ENCODE measurements at places on chromosomes 2 and 18.

- DNase-seq, result no peak
These were observed 98.6 kb downstream of the NOL4 start for GRCh38 chr18:34126121-34126520.

DNA sequence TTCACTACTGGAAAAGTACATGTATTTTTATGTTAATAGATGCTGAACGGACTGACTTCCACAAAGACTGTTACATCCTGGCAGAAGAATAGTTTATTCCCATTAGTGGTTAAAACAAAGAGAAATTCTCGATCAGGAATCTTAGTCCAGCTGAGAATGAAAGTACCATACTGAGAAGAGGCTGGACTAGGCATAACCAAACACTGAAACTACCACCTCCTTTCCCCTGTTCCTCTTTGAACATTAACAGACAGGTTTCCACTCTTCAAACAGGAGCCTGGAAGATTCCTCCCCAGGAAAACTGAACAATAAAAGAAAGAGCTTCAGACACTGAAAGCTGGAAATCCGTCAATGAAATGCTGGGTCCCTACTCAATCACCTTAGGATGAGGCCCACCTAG, 25.8 kb downstream of the LDAH start:
- no peak for DNase-seq

GRCh38 chr2:230525682-230526081, 109.7 kb downstream of the SP100 start:
- no peak for DNase-seq

DNA sequence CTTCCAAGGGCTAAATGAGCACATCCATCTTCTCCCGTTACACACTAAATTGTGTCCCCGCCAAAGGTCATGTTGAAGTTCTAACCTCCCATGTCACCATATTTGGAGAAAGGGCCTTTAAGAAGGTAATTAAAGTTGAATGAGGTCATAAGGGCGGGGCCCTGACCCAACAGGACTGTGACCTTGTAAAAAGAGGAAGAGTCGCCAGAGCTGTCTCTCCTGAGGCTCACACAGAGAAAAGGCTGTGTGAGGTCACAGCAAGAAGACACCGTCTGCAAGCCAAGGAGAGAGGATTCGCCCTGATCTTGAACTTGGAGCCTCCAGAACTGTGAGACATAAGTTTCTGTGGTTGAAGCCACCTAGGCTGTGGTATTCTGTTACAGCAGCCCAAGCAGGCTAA, 24.1 kb downstream of the TRABD2A start:
- no peak for DNase-seq

- no peak for DNase-seq
These were observed 32.4 kb upstream of the EML4 start for GRCh38 chr2:42136782-42137124.

- DNase-seq, result no peak
These were observed 1090.2 kb downstream of the SUCLG1 start for GRCh38 chr2:83368916-83369315.

DNA sequence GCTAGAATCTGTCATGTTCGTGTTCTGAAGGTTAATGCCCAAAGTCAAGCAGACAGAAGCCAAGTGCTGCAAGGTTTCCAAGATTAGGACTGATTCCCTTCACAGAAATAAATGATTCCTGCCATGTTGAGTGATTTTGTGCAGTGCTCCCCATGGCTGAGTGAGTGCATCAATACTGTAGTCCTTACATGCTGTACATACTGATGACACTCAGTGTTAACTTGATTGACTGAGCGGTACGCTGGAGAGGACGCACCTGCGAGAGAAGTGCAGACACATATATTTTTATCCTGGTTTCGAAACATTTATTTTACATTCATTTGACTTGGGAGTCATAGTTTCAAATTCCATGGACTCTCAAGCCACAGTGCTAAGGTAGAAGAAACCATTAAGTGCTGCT, 92.0 kb downstream of the ASXL3 start:
- no peak for DNase-seq

Measured in head of caudate nucleus (tissue), 42 donors.